Fibroblast of skin of right quadriceps (primary cell): ENCODE measurements at places on chromosomes 7 and 10.

GRCh38 chr10:122051609-122052385 is 62.8 kb downstream of the TACC2 start:
- DNase-seq, result peak; percentile 72

DNA sequence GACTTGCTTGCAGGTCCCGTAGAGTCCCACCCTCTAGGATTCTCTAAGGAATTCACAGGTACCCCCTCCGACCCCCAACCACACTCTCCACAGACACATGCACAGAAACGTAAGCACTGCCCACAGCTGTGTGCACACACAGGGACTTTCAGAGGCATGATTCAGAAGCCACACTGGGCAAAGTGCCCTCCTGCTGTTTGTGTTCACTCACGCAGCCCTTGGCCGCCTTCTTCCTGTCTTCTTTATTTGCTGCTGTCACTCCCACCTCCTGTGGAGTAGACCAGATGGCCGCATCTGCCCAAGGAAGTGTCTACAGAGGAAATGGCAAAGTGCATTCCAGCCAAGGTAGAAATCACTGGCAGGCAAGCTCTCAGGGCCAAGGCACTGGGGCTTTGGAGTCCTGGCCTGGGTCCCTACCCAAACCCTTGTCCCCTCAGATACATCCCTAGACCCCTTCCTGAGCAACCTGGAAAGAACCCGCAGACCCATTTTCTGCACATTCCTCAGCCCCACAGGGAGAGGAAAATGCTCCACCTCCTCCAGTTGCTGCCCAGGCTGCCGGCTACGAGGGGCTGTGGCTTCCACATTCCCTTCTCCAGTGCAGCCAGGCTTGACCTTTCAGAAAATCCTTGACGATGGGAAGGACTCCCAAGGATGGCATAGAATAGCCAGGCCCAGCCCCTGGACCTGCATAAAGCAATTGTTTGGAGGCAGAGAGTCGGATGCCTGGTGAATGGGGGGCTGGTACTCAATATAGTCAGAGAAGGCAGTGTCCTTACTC is 21.6 kb upstream of the GIMAP8 start:
- DNase-seq, result peak; percentile 45

- DNase-seq, result no peak
These were observed 5.9 kb downstream of the ZKSCAN1 start for GRCh38 chr7:100021297-100021696.

GRCh38 chr7:132065193-132065988 is 509.0 kb upstream of the PODXL start:
- DNase-seq, result peak; percentile 99

DNA sequence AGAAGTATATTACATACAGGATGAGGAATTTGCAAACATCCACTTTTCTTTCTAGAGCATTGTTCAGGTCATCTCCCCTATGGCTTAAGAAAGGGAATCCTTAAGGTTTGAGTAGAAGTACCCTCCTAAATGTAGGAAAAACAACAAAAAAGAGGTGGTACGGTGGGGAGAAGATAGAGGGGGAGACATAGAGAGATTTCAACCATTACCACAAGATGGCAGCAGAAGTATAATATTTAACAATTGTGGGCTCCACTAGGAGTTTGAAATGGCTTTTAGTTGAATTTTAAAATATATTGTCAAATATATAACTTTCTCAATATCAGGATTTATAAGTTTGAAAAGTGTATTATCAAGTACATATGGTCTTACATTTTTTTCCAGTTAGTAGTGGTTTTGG is 72.7 kb upstream of the PRKG1 start:
- peak; percentile 51 for DNase-seq

DNA sequence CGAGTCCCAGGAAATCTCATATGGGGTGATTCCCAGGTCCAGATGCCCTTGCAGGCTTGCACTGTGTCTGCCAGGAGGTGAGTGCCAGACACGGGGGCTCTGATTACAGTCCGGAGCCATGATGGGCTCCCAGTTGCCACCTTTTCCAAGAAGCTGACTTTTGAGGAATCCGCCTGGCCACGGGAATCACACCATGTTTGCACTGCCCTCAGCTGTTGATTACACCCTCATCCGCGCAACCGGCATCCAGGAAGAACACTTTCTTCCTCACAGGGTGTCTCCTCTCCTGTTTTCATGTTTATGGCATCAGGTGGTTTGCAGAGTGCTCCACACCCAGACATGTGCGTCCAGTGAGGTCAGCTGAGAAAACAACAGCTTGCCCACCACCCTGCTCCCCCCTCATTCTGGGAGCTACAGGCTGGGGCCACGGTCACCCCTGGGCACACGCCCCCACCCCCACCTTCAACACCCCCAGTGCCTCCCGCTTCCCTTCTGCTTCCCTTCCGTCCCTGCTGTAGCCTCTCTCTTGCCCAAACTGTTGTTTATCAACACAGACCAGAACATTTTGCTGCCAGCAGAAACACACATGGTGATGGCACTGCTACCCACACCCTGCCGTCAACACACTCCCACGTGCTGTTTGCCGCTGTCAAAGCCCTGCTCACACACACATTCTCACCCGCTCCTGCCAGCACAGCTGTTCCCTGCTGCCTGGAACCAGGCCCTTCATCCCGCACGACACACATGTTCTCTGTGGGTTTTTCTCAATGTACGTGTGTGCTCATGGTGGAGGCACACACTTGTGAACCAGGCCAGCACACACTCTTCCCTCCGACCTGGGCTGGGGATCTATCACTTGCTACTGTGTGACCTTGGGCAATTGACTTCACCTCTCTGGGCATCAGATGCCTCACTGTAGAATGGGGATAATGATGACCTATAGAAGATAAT is 35.8 kb downstream of the DDIT4 start:
- DNase-seq, result no peak

GRCh38 chr10:10819206-10819856 is 198.3 kb upstream of the CELF2 start:
- DNase-seq, result no peak

DNA sequence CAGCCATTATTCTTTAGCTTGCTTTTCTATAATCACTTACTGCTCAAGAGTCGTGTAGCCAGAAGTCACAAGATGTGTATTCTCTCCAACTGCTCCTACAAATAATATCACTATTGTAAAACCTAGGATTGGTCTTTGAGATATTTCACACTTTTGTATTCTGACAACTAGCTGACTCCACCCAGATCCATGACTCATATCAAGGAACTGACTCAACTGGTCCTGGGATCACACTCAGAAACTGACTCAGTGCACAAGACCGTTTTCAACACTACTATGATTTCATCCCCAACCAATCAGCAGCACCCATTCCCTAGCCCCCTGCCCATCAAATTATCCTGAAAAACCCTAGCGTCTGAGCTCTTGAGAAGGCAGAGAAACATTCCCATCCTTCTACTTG is 56.5 kb upstream of the ORC5 start:
- DNase-seq, result peak; percentile 10

GRCh38 chr7:94656925-94657731 is 1.2 kb upstream of the SGCE start:
- DNase-seq, result peak; percentile 38

DNA sequence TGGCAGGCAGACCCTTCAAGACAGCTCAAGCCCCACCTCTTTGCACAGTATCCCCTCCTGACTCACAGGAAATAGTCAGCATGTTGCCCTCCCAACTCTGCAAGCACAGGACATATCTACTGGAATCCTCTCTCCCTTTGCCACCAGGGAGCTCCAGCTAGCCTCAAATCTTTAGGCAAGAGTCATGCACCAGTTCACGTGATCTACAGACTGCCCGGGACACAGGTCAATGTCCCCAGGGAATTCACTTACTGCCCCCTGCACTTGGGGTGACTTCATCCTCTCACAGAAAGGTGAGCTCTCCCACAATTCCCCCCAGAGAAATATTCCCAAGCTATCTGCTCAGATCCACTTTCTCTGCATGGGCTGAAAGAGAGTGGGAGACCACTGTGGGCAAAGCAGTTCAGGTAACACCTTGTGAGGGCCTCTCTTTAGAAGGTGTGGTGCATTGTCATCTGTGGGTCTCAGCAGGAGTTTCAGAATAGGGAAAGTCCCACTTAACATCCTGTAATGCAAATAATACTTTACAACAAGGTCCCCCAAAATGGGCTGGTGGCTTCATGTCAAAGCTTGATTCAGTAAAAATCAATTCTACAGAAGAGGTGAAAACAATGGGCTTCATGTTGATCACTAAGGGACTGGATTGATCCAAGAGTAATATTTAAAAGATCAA is 129.9 kb downstream of the NOC3L start:
- DNase-seq, result no peak
